ENCODE measurements at places on chromosomes 6 and 20. TPM values are rescaled to one million over a fixed set of nuclear protein-coding genes. Genes with fewer than 3 reads are reported as not detected.
A peak's percentile ranks its signal among the peaks of the same experiment; 100 is the strongest.

GRCh38 chr6:40558102-40558501 lies 29.1 kb downstream of the LRFN2 start:
- no peak for DNase-seq

DNA sequence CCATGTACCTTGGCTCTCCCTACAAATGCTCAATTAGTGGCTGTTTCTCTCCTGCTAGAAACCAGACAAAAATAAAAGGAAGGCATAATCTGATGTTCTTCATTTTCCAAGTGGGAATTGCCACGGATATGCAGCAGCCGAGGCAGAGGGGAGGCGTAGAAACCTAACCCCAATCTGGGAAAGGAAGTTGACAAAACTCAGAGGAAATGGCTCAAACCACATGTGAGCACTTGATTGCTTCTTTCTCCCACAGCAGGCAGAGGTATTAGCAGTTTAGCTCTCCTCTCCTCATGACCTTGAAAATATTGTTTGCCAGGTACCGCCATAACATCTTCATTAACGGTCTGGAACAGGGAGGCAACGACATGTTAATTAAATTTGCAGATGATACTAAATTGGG lies 3.8 kb upstream of the MLN start:
- no peak for DNase-seq

- peak; percentile 69 for DNase-seq
These were observed 3.9 kb upstream of the SRSF3 start for GRCh38 chr6:36590237-36590636.

- DNase-seq: peak; percentile 51
These were observed 436 bp downstream of the CAGE1 start for GRCh38 chr6:7389162-7389450.

DNA sequence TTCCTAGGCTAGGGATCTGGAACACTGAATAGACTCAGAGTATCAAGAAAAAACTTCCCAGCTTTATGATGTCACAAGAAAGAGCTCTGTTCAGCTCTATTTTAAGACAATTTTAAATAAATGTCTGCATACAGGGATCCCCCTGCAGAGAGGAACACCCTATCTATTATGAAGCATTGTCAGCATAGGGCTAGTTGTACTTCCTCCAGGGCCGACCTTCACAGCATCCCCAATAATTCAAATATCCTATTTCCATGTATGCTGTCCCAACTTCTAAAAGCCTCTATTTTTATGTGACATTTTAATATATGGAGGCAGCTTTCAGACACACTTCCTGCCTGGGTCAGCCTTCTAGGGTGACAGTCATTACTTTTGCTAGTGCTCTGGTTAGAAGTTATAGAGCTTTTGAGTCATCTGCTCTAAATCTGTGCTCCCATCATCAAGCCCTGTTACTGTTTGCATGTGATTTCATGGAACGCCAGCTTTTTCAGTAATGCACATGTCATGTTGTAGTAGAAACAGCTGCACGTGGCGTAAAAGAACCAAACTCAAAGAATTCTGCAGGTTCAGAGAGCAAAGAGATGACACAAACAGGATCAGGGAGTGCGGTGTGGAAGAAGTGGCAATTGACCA lies 189.2 kb downstream of the ADGB start:
- no peak for DNase-seq

DNA sequence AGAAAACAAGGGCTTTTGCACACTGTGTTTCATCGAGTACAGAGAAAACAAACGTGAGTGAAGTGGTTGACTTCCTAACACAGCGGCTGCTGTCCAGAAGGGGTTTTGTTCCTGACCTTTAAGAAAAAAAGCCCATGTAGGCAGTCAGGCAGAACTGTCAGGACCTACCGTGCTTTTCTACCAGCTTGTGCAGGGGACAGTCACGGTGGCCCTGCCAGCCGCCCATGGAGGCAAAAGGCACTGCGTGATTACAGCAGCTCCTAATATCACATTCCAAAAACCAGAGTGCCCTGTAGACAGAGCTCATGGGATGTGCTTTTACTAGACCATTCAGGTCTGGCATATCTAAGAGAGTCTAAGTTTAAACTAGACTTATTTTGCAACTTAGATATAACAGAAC lies 12.2 kb downstream of the TNFAIP3 start:
- DNase-seq: no peak

- no peak for DNase-seq
These were observed 1.5 kb downstream of the TFAP2B start for GRCh38 chr6:50819904-50820868.

DNA sequence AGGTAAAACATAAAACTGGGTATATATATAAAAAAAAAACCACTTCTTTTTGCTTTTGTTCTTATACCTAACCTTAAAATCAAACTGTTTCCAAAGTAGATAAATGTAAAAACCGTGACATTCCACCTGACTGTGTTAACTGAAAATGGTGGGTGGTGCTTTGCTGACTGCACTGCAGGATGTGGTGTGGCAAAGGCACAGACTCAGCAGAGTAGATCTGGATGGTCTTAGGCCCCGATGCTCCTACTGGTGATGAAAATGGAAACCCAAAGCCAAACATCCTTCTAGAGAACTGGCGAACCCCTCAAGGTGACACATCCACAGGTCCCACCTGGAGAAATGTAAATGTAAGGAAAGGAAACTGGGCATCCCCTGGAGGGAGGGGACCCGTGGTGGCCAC lies 8.9 kb downstream of the TGIF2 start:
- DNase-seq: no peak

- DNase-seq: no peak
These were observed 166.1 kb downstream of the GRM4 start for GRCh38 chr6:33979750-33980149.

- DNase-seq: peak; percentile 81
These were observed 418.6 kb downstream of the CDKAL1 start for GRCh38 chr6:20952699-20953474.

DNA sequence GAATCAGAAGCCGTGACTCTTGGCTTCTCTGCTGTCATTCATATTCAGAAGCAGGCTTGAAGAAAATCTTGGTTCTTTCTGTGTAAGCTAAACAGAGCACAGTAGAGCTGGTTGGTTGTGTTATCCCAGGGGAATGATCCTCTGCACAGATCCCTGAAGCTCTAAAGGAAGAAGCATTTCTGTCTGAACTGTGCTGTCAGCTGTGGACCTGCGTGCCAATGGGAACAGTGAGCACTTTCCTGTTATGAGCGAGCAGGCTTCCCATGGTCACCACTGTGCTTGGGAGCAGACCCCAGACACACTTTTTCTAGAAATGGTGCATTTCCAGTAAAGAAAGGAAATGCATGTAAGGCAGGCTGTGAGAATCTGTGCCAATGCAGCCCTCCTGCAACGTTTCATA lies 490.2 kb downstream of the EPM2A start:
- DNase-seq: no peak

DNA sequence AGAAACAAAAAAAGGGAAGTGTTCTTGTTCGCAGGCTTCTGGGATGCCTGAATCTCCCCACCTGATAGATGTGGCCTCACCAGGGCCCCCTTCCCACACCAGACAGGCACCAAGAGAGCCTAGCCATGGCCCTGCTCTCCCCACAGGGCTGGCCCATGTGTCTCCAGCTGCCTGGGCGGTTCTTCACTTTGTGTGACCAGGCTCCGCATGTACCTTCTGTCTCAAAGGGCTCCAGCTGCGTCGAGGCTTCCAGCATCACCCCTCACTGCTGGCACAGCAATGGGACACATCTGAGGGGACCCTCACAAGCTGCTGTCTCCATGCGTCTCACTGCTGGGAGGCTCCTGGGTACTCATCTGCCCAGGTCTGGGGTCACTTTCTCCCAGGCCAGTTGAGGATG lies 362.9 kb downstream of the ZFAND3 start:
- no peak for DNase-seq

- DNase-seq: no peak
These were observed 233.1 kb upstream of the ZNF217 start for GRCh38 chr20:53826597-53827291.

- DNase-seq: no peak
These were observed 93.6 kb downstream of the PREX1 start for GRCh38 chr20:48734104-48734749.

- no peak for DNase-seq
These were observed 281.2 kb upstream of the SUPT3H start for GRCh38 chr6:45658958-45659357.

The SLC22A7 gene
- total RNA-seq: not detected

The PPARD gene
- total RNA-seq: 41.4 TPM

The PACSIN1 gene
- total RNA-seq: not detected

The C20orf204 gene
- 0.31 TPM for total RNA-seq

The MOG gene
- not detected for total RNA-seq
